H9 (cell line): ENCODE measurements at places on chromosomes 5 and 9. TPM values are rescaled to one million over a fixed set of nuclear protein-coding genes. Genes with fewer than 3 reads are reported as not detected.

DNA sequence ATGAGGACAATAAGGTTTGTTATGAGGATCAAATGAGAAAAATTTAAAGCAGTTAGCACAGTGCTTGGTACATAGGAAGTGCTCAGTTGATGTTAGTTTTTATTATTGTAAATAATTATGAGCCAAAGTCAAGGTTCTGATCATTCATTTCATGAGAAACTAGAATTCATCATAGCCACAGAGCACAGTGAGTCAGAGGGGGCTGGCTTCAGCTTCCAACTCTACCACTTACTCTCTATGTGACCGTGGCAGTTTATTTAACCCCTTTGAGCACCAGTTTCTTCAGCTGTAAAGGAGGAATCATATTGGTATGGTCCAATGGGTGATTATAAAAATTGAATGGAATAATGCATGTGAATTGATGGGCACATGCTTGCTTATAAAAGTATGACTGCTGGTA, 39.4 kb downstream of the KLHL3 start:
- no peak overlapping the region for H3K4me3 ChIP-seq
- no peaks in the 10 kb centered on the region; the same call in 1 of the 2 replicates for H3K4me1 ChIP-seq
- no peak for DNase-seq
- H3K36me3 ChIP-seq: peaks cover 23% of the 10 kb centered on the region

- no peaks in the 10 kb centered on the region for H3K4me1 ChIP-seq
- H3K27ac ChIP-seq: no peak overlapping the region
- H3K36me3 ChIP-seq: peaks cover 18% of the 10 kb centered on the region
- no peak for DNase-seq
- H3K27me3 ChIP-seq: no peaks in the 10 kb centered on the region
Observed at GRCh38 chr5:168427224-168427623, 59.0 kb upstream of the RARS1 start.

Gene PCDHGA5
- total RNA-seq: 1.1 and 1.3 TPM in 2 replicates

Gene ENTREP1
- 21.3 and 21.8 TPM in 2 replicates for total RNA-seq

Gene NME5
- total RNA-seq: 0.66 and 0.96 TPM in 2 replicates
